Right atrium auricular region (tissue), 2 donors: ENCODE measurements at places on chromosomes 5 and 9. TPM values are rescaled to one million over a fixed set of nuclear protein-coding genes. Genes with fewer than 3 reads are reported as not detected.

- DNase-seq = no peak
Measured at GRCh38 chr5:87074934-87075541, 192.6 kb upstream of the RASA1 start.

DNA sequence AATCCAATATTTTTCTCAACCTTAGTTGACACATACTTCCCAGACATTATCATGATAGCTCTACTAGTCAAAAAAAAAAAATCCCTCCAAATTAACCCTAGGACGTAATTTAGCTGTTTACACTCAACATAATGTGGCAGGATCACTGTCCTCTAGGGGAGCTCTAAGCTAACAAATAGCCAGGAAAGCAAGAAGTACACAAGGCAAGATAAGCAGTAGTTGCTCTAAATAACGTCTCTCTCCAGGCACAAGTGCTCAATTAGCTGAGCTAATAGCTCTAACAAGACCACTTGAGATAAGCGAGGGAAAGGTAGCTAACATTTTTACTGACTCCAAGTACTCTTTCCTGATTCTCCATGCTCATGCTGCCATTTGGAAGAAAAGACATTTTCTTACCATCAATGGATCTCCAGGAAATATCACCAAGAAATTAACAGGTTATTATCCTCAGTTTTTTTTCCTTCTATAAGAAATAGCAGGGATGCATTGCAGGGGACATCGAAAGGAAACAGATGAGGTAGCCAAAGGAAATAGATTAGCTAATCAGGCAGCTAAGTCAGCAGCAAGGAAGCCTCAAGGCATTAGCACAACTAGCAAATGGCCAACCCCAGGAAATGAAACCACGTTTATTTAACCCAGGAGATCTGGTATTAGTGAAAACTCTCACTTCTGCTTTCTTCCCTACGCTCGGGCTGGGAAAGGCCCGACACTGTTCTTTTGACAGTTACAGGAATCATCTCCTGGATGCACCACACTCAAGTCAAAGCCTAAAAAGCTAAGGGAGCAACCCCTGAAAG lies 614.1 kb downstream of the PTPRD start:
- DNase-seq = no peak

GRCh38 chr5:80654054-80654390 lies 430 bp upstream of the MSH3 start:
- no peak for DNase-seq

DNA sequence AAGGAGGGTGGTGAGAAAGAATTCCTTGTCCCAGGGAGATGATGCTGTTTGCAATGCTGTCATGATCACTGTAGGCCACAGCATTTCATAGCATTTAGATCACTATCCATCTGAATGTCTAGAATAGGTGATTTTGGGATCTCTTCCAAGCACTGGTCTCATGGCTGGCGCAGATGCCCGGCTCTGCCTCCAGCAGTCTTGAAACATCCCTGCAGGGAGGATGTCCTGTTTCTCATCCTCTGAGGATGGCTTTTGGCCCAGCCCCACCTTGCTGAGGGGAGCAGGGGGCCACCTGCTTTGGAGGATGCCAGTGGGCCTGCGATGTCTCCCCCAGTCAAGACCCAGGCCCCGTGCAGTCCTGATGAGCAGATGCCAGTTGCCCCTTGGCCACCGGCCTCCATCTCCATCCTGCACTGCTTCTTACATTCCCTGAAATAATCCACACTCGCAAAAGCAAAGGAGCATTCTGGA lies 63.5 kb upstream of the GARNL3 start:
- DNase-seq = no peak

- no peak for DNase-seq
Measured at GRCh38 chr9:109253637-109254284, 67.1 kb downstream of the EPB41L4B start.

- no peak for DNase-seq
Measured at GRCh38 chr9:102796244-102796643, 198.9 kb upstream of the CYLC2 start.

- DNase-seq = no peak
Measured at GRCh38 chr5:125560476-125561225, 814.2 kb upstream of the ZNF608 start.

Gene ANKRD34B
- total RNA-seq = not detected
